ENCODE measurements at places on chromosomes 3 and 15.
A peak's percentile ranks its signal among the peaks of the same experiment; 100 is the strongest.

- no peak for DNase-seq
Observed at GRCh38 chr3:123724306-123724705, 139.5 kb upstream of the HACD2 start.

DNA sequence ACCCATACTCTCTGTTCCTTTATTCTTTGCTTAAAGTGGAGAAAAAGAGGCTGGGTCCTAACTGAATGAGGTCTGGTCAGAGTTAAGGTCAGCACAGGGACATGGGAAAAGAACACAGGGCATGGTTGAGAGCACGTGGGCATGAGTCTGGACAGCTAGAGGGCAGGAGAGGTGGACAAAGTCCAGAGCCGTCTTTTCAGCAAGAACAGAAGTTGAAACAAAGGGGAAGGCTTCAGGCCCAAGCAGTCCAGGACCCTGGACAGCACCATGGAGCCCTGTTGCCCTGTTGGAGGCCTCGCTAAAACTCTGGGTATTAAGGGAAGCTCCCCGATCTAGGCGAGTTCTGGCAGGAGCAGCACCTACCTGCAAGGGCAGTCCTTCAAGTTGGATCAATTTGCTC, 50.7 kb downstream of the XYLB start:
- DNase-seq = no peak

GRCh38 chr15:66298803-66299251, 5.5 kb downstream of the DIS3L start:
- no peak for DNase-seq

- DNase-seq = no peak
Observed at GRCh38 chr3:126667631-126668449, 12.9 kb upstream of the TXNRD3 start.

- no peak for DNase-seq
Observed at GRCh38 chr3:119580067-119580760, 922 bp downstream of the ADPRH start.

DNA sequence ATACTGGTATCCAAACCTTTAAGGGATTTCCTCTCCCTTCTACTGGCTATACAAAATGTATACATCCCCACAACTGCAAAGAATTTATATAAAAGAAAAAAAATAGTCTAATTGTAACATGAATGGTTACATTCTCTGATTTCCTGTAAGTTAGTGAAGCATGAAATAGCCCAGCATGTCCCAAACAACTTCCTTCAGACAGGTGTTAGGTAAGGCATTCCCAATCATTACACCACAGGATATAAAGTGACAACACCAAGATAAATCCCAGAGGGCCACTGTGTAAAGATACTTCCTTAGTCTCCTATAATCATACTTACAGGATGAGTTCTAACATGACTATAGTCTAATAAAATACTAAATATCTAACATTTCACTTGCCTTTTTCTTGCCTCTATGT, 7.6 kb downstream of the CMTM6 start:
- DNase-seq = no peak

GRCh38 chr3:52532838-52533622, 627 bp downstream of the NT5DC2 start:
- DNase-seq = no peak

GRCh38 chr3:147189016-147189415, 217.3 kb downstream of the ZIC4 start:
- no peak for DNase-seq

DNA sequence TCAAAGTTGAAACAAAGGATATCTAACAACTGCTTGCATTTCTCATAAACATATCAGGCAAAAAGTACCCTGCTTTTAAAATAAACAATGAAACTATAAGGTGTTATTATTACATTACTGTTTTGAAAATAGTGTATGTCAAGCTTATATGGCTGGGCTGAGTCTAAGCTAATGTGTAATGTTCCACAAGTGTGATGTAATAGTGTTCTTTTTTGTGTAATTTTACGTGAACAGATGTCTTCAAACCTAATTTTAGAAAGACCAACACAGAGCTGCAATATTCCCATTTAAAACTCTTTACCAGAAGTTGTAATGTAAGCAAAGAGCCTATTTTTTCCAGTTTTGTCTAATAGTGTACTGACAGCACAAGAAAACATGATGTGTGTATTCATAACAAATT, 34.0 kb downstream of the MINDY2 start:
- no peak for DNase-seq

DNA sequence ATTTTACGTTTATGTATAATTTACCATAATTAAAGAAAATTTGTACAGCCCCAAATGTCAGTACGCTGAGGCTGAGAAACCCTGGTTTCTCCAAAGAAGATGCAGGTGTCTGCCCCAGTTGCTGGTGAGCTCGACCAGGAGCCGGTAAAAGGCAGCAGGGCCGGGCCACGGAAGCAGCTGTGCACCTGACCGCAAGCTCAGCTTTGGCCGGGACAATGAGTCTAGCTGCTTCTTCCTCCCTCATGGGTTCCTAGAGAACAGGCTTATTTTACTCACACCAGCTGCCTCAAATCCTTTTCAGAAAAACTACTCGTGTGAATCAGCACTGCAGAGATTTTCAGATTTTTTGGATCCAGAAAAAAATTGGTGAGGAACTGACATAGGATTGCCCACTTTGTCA, 18.0 kb upstream of the ZXDC start:
- DNase-seq = no peak

GRCh38 chr3:25854214-25854613, 64.3 kb downstream of the OXSM start:
- no peak for DNase-seq

- DNase-seq = no peak
Observed at GRCh38 chr15:58138106-58138505, at the start of gene AQP9. AQP9 (plus strand) TSS chr15:58138381; CDS start chr15:58138566, 185 bp downstream.

GRCh38 chr3:13623101-13623654, 74.3 kb downstream of the FBLN2 start:
- DNase-seq = no peak

GRCh38 chr15:58535337-58535736, 103.5 kb downstream of the LIPC start:
- no peak for DNase-seq

- no peak for DNase-seq
Observed at GRCh38 chr3:56974247-56974930, 86.1 kb upstream of the SPATA12 start.

- DNase-seq = no peak
Observed at GRCh38 chr3:151600783-151601182, 132.9 kb upstream of the AADACL2 start.

DNA sequence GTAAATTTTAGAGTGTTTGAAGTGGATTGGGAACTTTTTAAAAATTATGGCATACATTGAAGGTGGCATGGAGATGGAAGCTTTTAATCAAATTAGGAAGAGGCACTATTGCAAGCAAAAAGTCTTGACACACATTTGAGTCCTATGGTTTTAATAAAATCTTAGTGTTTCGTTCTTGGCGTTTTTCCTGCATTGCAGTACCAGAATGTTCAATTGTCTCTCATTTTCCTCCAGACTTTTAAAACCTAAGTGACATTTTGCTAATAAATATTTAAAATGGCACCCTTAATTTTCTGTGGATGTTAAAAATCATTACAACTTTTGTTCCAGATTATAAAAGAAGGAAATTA, 2.2 kb downstream of the TGFBR2 start:
- no peak for DNase-seq

DNA sequence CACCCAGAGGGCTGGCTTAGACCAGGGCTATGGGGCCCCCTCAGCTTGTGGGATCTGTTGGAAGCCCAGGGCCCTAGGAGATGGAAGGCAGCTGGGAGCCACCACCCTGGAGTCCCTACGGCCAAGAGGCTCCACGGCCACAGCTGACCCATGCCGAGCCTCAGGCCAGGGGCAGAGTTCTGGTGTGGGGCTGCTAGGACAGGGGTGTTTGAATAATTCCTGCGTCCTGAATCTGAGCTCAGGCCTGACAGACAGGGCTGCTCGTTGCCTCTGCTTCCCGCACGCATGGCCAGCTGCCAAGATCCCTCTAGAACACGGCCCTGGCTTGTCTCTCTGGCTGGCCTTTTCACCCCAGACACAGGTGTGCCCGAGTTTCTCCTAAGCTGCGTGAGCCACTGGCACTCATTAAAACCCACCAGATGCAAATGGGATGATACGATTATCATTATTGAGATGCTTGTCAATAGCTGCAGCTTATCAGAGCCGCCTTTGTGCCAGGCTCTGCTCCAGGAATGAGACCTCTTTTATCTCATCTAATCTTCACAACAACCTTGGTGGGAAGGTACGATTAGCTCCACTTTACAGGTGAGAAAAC, 70.2 kb downstream of the EFCAB12 start:
- no peak for DNase-seq

- no peak for DNase-seq
Observed at GRCh38 chr3:130606336-130606735, 89.4 kb downstream of the COL6A6 start.

- DNase-seq = no peak
Observed at GRCh38 chr15:72813345-72814004, 29.9 kb upstream of the ADPGK start.

DNA sequence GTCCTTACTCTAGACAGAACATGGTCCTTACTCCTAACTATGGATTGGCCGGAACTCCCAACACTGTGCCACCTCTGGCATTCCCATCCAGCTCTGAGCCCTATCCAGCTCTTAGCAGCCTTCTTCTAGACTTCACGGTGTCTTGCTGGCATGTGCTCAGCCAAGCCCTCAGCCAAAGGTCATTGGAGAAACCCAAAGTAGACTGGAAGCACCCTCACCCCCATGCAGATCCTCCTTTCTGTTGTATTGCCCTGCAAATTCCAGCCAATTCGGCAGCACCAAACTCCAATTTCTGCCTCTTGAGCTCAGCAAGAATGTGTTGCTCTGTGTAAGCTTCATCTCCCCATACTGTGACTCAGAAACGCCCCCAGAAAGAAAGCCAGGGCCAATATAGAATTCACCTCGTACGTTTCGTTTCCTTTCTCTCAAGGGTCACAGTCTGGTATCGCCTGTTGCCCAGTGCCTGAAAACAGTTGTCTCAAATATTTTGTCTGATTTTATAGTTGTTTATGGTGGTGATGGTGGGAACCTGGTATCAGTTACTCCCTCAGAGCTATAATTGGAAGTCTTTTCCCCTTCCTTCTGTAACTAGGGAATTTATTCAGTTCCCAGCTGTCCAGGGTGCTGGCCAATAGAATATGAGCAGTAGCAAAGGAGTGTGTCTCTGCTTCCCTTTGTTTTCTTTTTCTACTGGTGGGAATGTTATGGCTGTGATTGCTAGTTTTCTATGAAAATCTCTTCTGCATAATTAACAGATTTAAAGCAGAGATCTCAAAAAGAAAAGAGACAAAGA, 28.4 kb upstream of the EPHB3 start:
- DNase-seq = no peak

DNA sequence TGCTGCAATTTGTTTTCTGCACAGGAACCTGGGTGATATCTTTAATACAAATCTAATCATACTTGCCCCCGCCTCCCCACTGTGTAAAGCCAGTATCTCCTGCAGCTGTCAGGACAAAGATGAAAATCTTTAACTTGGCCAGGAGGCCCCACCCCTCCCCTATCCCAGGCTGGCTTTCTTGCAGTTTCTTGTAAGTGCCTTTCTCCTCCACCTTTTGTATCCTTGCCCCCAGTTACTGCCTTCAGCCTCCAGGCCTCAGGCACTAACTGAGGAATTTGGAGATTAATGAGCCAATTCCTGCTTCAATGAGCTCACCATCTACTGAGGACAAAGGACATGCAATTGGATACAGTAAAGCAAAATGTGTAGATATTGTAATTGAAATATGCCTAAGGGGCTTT, 6.5 kb downstream of the GCSAM start:
- no peak for DNase-seq

DNA sequence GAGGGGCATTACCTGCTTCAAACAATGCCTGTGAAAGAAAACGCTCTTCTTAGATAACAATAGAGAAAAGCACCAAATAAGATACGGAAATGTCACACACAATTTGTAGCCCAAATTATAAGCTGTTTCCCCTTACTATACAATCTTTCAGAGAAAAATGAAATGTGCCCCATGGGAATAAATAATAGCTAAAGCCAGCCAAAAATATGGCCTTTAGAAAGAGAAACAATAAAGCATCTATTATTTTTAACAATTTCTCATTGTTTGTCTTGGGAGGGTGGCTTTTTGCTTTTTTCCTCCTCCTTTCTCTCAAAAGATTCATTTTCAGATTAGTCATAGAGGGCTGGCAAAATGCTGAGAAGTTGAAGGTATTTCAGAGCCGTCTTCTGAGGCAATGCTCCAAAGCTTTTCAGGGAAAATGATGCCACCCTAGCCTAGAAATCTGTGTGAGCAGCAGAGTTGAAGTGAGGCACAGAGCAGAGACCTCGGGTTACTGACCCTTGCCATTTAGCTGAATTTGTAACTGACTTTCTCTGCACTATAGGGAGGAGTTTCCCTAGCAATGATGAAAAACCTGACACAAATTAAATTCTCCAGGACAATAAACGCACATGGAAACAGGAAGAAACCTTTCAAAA, 86.3 kb upstream of the PRICKLE2 start:
- DNase-seq = no peak

GRCh38 chr15:62647843-62648505, 394.6 kb upstream of the TPM1 start:
- DNase-seq = no peak

DNA sequence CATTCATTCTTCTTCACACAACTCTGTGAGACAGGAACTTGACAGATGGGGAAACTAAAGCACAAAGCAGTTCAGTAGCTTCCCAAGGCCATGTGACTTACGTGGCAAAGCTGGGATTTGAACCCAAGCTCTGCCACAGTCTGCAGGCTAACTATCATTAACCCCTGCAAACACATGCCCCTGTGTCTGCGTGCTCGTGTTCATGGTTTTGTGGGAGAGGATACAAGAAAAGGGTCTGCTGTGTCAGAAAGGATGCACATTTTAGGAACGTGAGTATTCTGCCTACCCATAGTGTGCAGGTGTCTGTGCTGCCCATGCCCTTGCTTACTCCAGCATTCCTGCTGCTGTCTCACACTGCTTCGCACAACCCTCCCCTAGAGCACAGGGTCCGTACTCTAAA, 137.0 kb downstream of the CHDH start:
- no peak for DNase-seq

- peak; percentile 47 for DNase-seq
Observed at GRCh38 chr3:13452490-13453335, 27.4 kb upstream of the HDAC11 start.

DNA sequence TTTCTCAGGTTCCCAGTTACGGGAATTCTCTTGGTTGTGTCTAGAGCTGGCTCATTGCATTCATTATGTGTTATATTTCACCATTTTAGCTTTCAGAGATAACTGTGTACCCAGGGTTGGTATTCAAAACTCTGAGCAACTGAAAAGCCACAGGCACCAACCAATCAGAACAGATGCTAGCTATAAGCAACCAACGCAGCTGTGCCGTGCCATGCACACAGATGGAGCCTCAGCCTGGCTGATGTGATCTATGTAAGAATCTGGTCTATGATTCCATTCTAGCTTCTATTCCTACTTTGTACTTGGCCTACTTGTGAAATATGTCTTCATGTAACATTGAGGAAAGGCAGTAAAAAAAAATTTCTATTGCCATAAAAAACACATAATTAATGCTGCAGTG, 95.0 kb upstream of the CCDC80 start:
- no peak for DNase-seq

GRCh38 chr15:40856746-40857145, 12.9 kb downstream of the SPINT1 start:
- DNase-seq = no peak

- DNase-seq = no peak
Observed at GRCh38 chr3:5254281-5255048, 67.0 kb downstream of the EDEM1 start.

GRCh38 chr15:60523056-60523455, 44.1 kb upstream of the ICE2 start:
- DNase-seq = no peak

All from activated CD4-positive, alpha-beta T cell treated with anti-CD3 and anti-CD28 coated beads, Interleukin-2, amount 50 U/mL, for 24 hours (primary cell).